ENCODE measurements at places on chromosomes 13 and 19.

- DNase-seq = no peak
Measured at GRCh38 chr19:30225676-30226463, 146.3 kb upstream of the ZNF536 start.

DNA sequence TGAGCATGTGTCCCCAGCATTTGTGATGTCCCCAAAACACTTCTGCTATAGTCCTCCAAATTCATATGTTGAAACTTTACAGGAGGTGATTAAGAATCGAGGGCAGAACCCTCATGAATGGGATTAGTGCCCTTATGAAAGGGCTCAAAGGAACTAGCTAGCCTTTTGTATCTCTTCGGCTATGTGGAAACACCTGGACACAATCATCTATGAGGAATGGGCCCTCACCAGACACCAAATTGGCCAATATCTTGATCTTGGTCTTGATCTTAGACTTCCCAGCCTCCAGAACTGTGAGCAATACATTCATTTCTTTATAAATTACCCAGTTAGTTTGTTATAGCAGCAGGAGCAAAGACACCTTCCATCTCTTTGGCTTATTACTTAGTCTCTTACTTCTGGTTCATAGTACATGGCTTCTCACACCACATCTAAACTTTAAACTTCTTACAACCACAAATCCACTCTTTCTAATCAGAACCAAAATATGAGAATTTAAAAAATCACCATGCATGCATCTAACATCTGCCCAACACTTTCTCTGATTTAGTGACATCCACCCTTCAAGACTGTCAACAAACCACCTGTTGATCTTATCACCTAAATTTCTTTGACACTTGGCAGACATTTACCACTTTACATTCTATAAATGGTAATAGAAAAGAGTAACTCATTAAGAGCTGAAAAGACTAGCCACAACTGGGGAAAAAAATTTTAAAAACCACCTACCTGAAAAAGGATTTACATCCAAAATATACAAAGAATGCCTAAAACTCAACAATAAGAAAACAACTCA is 6.7 kb upstream of the SERPINE3 start:
- DNase-seq = no peak

GRCh38 chr19:49145573-49146407 is 9.4 kb downstream of the HRC start:
- peak; percentile 72 for DNase-seq

GRCh38 chr13:90171649-90172048 is 1175.8 kb upstream of the MIR17HG start:
- no peak for DNase-seq

GRCh38 chr19:3314962-3315675 is 51.3 kb upstream of the NFIC start:
- no peak for DNase-seq

DNA sequence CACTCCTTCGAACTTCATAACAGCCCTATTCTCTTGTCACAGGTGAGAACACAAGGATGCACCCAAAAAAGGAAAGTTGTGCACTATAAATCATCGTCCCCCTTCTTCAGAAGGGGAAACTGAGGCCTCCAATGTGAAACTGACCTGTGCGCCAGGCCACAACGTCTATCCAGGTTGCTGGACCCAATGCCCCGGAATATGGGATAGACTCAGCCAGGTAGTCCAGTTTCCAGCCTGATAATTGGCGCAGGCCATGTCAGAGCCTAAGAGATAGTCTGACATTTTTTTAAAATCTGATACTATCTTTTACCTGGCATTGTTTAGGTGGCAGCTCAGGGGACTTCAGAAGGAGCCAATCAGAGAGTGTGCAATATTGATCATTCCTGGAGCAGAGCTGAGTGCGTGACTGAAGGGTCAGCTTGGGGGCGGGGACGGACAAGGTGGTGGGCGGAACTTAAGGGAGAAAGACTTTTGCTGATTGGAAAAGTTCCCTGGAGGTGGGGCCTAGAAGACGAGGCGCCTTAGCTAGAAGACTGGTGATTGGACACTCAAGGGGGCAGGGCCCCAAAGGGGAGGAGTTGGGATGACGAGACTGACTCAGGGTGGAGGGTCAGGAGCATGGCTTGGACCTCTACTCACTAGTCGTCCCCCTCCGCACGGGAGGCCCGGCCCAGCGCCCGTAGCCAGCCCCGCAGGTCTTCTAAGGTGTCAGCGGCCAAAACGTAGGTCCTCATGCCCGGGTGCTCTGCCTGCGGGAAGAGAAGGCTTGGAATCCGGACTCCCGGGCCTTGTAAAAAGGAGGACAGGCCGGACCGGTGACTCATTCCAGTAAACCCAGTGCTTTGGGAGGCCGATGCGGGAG is 8.5 kb downstream of the PLEKHA4 start:
- no peak for DNase-seq

DNA sequence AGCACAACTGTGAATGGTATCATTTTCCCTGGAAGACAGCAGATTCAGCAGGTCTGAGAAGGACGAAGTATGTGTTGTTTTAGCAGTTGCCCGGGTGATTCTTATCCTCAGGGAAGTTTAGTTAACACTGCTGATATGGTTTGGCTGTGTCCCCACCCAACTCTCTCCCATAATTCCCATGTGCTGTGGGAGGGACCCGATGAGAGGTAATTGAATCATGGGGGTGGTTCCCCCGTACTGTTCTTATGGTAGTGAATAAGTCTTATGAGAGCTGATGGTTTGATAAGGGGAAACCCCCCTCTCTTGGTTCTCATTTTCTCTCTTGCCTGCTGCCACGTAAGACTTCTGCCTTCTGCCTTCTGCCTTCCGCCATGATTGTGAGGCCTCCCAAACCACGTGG is 81.0 kb upstream of the UBAC2 start:
- DNase-seq = peak; percentile 4

DNA sequence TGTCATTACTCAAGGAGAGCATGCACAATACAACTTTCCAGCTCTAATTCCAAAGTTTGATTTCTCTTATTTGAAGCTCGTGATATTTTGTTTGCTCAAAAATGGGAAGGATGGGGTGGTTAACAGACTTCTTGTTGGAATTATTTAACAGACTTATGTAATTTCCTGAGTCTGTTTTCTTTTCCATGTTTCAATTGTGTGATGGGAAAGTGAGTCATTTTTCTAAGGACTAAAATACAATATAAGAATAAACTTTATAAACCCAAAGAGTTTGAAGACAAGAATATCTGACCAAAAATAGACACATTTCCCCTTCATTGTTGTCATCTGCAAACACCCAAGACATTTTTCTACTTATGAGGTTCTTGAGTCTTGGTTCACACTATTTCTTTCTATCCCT is 211.8 kb upstream of the SLITRK5 start:
- no peak for DNase-seq

All from stimulated activated CD8-positive, alpha-beta memory T cell treated with anti-CD3 and anti-CD28 coated beads, Interleukin-7, amount 100 ng/mL, for 24 hours (primary cell).